Caki2 (cell line): ENCODE measurements at places on chromosomes 3 and 15.

DNA sequence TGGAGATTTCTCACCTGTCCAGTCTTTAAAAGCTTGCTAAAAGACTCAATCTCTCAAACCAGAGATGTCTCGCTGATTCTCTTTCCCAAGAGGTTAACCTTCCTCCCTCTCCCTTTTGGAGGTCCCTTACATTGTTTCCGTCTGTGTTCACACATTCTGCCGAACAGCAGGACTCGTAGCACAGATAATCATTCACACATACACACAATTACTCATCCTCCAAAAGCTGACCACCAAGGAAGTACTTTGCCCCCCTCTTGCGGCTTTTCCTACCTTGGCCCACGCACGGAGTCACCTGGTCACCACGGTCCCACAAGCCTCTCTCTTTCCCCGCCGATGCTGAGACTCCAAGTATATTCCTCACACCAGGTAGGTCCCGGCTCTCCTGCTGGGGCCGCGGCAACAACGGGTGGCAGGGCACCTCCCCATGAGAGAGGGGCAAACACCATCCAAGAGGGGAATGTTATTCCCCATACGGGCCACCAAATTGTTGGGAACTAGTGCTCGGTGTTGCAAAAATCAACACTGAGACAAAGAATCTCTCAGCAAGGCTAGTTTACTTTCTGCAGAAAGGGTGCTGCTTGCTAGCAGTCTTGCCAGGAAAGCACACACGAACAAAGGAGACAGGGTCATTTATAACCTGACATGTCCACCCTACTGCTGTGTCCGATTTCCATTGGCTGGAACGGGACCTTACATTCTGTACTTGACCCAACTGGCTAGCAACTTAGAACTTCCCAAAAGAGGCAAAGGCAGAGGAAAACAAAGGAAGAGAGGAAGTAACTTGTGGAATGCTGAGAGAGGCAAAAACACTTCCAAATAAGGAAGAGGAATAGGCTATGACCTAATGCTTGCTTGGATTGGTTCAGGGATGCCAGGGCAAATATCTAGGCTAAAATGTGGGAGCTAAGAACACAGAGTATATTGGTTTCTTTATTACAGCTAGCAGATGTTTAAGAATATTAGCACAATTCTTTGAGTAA, 102.1 kb upstream of the NECTIN3 start:
- no peak for DNase-seq

DNA sequence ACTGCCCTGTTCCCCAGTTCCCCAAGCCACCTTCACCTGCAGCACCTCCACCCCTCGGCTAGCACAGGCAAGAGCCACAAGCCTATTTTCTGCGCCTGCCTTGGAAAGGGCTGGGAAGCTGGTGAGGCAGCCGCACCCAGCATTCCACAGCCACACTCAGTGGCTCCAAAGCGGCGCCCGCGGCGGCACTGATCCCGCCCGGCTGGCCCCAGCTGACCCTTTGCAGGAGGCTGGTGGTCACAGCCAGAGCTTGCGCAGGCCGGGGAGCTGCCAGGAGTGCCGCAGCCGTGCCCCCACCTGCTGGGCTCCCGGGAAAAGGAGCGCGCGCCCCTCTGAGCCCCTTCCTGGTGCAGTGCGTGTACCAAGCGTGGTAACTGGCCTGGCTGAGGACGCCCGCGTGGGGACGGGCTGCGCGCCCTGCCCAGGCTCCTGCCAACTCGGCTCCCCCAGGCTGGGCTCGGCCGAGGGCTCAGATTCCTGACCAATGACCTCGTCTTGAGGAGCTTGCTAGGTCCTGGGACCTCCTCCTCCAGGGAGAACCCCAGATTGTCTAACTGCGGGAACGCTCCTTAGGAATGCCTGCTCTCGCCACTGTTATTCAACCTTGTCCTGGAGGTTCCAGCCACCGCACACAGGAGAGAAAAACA, 13.3 kb downstream of the GRAMD2A start:
- peak; percentile 73 for DNase-seq

- DNase-seq = no peak
Observed at GRCh38 chr3:131317667-131318066, 63.9 kb upstream of the NUDT16 start.

DNA sequence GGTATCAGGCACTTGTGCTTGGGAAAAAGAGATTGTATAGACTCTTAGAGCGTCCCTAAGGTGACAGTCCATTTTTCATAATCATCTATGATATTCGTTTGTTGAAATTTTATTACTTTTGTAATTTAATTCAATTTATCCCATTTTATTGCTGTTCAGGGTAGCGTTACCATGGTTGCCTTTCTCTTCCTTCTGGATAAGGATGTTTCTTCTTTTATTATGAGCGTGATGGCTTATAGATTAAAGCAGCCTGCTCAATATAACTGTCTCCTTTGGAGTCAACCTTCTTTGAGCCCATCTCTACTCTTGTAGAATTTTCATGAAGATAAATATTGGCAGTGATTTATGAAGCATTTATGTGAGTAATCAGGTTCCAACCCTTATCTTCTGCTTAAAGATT, 182.0 kb downstream of the LRTM1 start:
- no peak for DNase-seq

DNA sequence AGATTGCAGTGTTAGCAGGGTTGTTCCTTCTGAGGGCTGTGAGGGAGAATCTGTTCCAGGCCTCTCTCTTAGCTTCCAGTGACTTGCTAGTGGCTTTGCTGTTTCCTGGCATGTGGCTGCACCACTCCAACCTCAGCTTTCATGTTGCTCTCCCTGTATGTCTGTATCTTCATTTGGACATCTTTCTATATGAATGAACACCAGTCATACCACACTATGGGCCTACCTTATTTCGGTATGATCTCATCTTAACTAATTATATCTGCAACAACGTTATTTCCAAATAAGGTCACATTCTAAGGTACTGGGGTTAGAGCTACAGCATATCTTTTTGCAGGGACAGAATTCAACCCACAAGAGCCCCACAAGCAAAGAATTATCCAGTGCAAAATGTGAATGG, 356.7 kb upstream of the UMPS start:
- no peak for DNase-seq

DNA sequence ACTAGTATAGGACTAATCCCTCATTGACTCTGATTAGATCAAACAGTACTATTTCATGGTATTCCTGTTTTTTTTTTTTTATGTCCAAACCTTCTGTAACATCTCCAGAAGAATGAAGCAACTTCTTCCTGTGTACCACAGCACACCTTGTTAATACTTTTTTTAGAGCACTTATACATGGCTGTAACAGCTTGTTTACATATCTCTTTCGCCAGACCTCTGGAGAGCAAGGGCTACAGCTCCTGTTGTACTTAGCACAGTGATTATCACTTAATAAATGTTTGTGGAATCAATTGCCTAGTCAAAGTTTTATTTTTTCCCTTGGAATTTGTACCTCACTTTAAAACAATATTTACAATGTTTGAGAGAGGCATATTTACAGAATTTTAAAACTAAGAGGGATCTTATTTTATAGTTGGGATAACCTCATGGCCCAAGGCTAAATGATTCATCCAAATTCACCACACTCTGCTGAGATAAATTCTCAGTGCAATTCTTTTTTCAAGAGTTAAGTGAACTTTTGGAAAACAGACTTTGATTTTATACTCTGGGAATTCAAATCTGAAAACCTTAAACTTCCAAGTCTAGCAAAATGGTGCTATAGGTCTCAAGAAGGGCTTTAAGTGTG, 9.2 kb upstream of the GATM start:
- DNase-seq = no peak
